Right cardiac atrium (tissue), 5 donors: ENCODE measurements at places on chromosomes 13 and 19.

GRCh38 chr13:49749848-49750247 is 42.6 kb downstream of the KPNA3 start:
- DNase-seq, result no peak

DNA sequence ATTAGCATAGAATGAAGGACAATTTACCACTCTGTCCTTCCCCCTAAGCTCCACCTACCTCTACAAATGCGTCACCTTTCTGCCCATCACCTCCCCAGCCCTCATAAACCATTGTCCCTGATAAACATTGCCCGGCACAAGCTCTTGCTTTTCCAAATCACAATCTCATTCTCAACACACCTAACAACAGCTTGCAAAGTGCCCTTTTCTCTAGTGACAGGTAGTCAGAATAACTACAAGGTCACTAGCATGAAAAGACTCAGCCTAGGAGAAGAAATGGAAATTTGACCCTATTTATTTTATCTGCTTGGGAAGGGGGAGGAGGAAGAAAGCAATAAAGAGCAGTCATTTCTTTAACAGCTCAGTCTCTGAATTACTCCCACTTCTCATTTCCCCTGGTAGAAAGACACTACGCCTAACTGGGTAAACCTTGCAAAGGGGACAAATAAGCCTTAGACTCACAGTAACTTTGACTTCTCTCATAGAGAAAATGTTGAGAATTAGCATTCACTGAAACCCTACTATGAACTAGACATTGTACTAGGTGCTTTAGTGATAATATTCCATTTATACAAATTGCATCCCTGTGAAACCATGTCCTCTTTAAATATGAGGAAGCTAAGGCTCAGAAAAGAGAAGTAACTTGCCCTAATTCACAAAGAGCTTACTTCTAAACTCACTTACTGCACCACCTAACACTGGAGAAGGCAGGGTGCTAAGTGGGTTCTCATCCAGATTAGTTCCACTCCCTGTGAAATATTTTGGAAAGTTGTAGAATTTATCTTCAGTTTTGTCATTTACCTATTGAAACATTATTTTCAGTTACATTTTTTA is 116.2 kb upstream of the FNDC3A start:
- DNase-seq, result no peak

- DNase-seq, result peak; percentile 82
Observed at GRCh38 chr19:10864538-10864899, 6.8 kb upstream of the CARM1 start.

GRCh38 chr13:77619655-77620054 is 77.8 kb upstream of the SLAIN1 start:
- DNase-seq, result no peak

GRCh38 chr13:45122941-45123340 is 2.6 kb downstream of the GTF2F2 start:
- no peak for DNase-seq

DNA sequence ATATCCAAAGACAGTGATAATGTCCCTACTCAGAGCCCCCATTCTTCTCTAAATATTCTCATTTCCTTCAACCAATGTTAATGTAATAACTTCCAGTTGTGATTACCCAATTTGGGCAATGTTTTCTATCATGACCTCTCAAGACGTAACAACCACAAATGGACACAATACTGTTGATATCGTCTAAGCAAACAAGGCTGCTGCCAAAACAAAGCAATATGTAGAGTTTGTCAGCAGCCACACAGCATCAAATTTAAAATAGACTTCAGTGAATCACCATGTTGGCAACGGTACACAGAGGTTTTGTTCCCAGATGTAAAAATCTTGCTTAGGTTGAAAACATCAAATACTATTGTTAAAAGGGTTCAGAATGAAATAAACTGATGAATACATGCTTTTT is 205.1 kb downstream of the DACH1 start:
- no peak for DNase-seq

GRCh38 chr13:50116430-50116973 is 101.3 kb downstream of the KCNRG start:
- DNase-seq, result no peak

DNA sequence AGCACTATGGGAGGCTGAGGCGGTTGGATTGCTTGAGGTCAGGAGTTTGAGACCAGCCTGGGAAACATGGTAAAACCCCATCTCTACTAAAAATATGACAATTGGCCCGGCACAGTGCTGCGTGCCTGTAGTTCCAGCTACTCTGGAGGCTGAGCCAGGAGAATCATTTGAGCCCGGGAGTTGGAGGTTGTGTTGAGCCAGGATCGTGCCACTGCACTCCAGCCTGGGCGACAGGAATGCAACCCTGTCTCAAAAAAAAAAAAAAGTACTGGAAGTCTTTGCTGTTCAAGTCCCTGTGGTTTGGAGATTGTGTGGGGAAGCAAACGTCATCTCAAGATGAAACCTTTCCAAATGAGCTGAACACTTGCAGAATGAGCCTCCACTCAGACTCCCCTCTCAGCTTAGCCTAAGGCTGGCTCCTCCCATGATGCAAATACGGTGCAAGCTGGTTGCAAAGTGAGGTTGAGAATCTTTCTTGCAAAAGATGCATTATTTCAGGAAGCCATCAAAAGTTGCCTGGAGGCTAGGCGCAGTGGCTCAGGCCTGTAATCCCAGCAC is 46.2 kb downstream of the MYO9B start:
- no peak for DNase-seq

- DNase-seq, result no peak
Observed at GRCh38 chr19:4425537-4425936, 23.1 kb downstream of the CHAF1A start.

GRCh38 chr13:101346161-101346560 is 70.1 kb downstream of the NALCN start:
- no peak for DNase-seq

- DNase-seq, result no peak
Observed at GRCh38 chr13:20594280-20594679, 27.3 kb downstream of the IFT88 start.

DNA sequence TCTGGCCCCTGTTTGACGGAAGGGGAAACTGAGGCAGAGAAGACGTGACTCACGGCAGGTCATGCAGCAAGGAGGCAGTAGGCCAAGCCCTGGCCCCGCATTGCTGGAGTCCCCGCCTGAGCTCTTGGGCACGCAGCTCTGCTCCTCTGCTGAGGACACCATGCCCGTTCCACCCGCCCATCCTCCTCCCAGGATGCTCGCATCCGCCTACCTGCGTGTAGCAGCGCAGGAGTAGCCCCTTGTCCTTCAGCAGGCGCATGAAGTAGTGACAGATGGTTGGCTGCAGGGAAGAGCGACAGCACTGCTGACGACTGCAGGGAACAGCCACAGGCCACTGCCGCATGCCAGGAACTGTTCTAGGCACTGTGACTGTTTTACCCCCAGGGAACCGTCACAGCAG is 10.5 kb downstream of the SIRT2 start:
- DNase-seq, result no peak

- peak; percentile 47 for DNase-seq
Observed at GRCh38 chr19:39401549-39402345, 4.9 kb upstream of the ZFP36 start.

DNA sequence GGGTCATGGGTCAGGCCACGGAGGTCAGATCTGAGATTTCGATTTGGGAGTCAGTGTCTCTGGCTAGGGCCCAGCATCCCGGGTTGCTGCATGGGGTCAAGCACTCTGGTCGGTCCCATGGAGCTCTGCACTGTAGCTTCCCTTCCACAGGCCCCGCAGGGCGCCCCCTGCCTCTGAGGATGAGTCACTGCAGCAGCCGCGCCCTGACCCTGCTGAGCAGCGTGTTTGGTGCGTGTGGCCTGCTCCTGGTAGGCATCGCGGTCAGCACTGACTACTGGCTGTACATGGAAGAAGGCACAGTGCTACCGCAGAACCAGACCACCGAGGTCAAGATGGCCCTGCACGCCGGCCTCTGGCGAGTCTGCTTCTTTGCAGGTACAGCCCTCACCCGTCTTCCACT is 3.6 kb downstream of the CACNG7 start:
- peak; percentile 22 for DNase-seq

GRCh38 chr13:40205771-40206240 is 460.6 kb downstream of the FOXO1 start:
- no peak for DNase-seq

DNA sequence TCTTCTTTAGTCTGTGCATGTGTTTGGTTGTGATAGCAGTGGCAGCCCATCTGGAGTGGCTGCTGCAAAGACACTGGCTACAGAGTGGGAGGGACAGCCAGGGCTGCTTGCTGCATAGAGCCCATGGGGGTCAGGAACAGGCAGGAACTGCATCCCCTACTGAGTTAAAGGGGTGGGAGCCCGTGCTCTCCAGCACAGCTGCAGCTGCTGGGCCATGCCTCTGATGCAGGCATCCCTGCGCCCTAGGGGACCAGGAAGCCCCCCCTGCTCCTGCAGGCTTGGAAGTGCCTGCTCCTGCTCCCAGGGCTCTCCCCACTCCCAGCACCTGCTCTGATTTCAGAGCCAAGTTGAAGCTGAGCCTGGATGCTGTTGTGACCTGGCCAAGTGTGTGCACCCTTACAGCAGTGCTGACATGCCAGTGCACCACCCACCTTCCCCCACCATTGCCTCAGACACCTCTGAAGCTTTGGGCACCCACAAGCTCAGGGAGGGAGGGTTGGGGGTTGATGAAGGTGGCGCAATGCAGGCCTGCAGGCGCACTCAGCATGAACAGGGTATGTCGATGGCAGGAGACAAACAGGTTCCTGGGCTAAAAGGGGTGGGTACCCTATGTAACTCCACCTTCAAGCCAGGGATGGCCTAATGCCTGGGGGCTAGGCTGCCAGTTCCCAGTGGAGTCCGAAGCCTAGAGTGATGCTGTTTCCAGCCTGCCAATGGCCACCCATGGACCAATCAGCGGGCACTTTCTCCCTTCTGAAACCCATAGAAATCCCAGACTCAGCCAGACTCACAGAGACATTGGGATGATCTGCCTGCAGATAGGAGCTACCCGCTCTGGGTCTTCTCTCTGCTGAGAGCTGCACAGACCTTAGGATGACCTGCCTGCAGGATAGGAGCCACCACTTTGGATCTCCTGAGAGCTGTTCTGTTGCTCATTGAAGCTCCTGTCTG is 919.9 kb upstream of the MIR17HG start:
- no peak for DNase-seq

DNA sequence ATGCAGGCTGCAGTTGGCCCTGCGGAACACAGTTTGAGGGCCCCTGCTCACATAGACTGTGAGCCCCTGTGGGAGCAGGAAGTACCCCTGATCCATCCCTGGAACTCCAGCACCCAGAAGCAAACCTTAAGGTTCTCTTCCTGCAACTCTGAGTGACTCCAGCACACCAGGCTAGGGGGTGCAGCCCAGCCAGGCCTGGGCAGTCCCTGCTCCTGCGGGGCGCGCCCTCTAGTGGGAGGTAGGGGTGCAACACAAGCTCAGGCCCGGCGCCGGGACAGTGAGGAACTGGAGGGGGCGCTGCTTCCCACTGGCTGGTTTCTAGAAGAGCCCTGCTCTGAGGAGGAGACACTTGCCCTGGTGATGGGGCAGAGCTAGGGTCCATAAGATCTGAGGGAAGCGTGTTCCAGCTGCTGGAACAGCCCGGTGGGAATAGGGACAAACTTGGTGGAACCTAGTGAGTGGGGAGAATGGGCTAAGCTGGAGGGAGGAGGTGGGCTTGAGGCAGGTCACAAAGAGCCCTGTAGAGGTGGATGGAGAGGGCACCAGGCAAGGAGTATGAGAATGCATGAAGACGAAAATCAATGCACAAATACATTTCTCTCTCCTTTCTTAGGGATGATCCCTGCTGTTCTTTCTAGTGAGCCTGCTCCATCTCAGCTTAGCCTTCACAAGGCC is 5.0 kb downstream of the ZSCAN5A start:
- DNase-seq, result peak; percentile 74

GRCh38 chr13:75473468-75473867 is 8.5 kb downstream of the TBC1D4 start:
- no peak for DNase-seq

GRCh38 chr19:20153281-20153680 is 13.7 kb upstream of the ZNF486 start:
- no peak for DNase-seq

GRCh38 chr13:113897161-113897560 is 33.3 kb upstream of the GAS6 start:
- DNase-seq, result no peak

DNA sequence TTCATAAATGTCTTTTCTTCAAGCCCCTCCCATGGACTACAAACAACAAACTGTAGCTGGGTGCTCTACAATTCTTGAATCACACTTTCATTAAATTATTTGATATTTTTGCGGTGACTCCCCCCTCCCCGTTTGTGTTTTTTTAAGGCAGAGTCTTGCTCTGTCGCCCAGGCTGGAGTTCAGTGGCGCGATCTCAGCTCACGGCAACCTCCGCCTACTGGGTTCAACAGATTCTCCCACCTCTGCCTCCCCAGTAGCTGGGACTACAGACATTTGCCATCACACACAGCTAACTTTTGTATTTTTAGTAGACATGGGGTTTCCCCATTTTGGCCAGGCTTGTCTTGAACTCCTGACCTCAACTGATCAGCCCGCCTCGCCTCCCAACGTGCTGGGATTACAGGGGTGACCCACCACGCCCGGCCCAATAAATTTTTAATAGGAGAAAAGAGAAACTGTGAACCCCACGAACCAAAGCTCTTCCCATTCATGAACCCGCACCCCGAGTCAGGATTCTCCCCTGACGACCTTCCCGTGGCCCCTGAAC is 703 bp downstream of the ZNF506 start:
- DNase-seq, result no peak

- no peak for DNase-seq
Observed at GRCh38 chr13:39362652-39363381, 240.2 kb downstream of the LHFPL6 start.

- no peak for DNase-seq
Observed at GRCh38 chr13:22644941-22645340, 535.8 kb upstream of the SGCG start.

DNA sequence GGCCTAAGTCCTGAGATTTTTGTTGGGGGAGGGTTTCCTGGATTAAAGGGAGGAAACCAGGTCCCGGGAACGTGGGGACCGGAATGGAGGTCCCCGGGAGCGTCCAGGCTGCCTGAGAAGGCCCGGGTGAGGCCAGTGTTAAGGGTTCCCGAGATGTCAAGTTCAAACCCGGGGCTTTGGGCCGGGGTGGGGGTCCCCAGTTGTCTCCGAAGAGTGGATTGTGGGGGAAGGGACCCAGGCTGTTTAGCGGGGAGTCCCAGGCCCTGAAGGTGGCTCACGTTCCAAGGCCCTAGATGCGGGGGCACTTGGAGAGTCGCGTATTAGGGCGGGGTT is 262 bp downstream of the COX7A1 start:
- no peak for DNase-seq

GRCh38 chr13:106941779-106942178 is 373.8 kb upstream of the ARGLU1 start:
- no peak for DNase-seq

GRCh38 chr19:5587071-5587455 is 19.3 kb upstream of the TINCR start:
- no peak for DNase-seq
